ENCODE measurements at places on chromosomes 4 and X.

GRCh38 chr4:141711211-141711610 lies 74.8 kb downstream of the IL15 start:
- no peak for DNase-seq

DNA sequence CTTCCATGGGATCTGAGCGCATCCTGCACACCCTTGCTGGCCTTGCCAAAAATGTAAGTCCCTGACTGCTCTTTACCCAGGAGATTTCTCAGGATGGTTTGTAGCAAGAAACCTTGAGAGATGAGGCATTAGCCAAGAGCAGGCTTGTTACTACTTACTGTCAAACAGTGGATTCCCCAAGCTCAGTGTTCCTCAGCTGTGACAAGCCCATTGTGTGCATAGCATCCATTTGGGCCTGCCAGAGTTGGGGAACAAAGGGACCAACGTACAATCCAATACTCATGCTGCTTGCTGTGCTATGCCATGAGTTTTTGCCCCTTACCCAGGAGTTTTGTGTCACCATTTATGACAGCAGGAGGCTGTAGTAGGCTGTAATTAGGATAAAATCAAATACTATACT lies 267.6 kb downstream of the TENM3 start:
- DNase-seq: no peak

DNA sequence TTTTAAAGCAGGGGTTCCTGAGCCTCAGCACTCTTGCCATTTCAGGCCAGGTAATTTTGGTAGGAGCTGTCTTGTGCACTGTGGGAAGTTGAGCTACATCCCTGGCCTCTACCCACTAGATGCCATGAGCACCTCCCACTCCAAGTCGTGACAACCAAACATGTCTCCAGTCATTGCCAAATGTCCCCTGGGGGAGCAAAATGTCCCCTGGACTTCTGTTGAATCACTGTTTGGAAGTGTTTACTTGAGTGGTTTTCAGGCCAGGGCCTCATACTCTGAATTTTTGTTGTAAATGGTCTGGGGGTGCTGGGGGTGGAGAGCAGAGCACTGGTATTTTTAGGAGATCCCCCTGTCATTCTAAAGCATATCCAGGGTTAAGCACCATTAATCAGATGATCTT lies 3.2 kb downstream of the PDK3 start:
- DNase-seq: peak; percentile 82

GRCh38 chr4:13917015-13917414 lies 289.5 kb upstream of the BOD1L1 start:
- no peak for DNase-seq

- no peak for DNase-seq
These were observed 1972.6 kb downstream of the ARAP2 start for GRCh38 chr4:34271479-34272355.

- DNase-seq: no peak
These were observed 61.7 kb upstream of the PLS3 start for GRCh38 chrX:115499112-115499805.

DNA sequence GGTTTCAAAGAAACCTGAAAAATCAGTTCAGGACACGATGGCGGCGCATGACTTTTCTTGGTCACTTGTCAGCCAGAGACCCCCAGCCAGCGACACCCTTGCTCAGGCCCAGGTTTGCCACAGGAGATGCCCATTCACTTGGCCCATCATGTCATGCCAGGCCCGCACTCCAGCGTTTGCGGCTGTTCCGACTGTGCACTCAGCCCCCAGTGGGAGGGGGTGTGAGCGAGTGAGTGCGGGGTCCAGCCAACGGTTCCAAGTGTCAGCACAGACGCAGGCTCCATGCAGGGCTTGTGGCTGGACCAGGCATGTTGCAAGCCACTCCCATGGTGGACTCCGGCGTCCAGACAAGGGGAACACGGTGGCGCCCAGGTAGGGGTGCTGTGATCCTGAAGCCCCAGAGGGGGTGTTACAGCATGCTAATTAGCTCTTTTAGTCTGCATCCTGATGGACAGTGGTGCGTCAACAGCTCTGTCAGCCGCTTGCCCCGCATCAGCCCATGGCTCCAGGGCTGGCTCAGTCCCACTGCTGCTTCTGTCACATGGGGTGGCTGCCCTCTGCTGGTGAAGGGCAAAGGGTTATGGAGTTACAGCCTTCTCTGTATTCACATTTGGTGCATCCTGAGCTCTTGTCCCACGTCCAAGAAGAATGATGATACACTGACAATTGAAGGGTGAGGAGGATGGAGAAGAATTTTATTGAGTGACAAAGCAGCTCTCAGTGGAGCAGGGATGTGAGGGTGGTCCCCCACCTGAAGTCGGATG lies 3.7 kb upstream of the MAEA start:
- no peak for DNase-seq

GRCh38 chr4:7180938-7181337 lies 11.4 kb upstream of the SORCS2 start:
- DNase-seq: peak; percentile 49

GRCh38 chr4:17718471-17718870 lies 63.0 kb downstream of the FAM184B start:
- no peak for DNase-seq

DNA sequence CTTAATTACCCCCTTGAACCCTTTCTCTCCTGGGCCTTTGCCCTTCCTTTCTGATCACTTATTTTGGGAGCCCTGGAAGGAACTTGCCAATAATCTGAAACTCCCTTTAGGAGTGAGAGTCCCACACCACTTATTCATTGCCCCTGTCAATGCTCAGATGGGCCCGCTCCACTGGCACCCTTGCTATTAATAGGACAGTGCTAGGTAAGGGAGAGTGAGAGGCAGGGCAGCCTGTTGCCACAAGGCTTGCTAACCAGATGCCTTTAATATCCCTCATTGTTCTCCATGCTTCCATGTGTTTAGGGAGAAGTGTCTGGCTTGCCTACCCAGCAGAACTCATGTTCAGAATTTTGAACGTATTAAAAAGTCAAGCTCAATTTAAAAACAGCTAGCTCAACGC lies 1.7 kb upstream of the NHS start:
- no peak for DNase-seq

- DNase-seq: no peak
These were observed 527.3 kb downstream of the TLL1 start for GRCh38 chr4:166400270-166400894.

DNA sequence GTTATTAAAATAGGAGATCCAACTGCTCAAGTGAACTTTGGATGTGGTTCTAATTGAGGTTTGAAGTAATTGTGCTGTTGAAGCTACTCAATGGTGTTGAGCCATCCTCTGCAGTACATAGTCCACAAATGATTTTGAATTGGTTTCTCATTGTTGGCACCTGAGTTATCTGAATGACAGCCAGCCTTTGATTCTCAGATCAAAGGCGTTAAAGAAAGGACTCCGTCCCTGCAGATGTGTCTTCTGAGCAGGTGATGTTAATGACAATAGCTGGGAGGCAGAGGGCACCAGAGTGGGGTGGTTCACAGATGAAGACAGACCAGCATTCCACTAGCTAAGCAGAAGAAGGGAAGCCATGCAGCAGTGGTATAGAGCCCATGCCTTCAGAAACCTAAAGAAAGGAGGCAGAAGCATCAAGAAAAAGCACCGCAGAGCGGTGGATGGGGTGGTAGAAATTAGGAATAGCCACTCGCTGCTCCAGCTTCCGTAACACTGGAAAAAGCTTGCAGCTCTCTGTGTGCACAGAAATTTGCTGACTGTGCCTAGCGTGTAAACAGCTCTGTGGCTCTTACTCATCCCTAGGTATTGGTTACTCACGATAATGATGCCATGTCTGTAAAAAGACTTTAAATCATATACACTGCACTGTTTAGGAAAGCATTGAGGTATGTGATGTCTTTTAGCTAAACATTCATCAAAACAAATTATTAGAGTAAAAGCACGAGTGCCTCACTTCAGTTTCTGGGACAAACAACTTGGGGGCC lies 79.2 kb upstream of the CLCN4 start:
- DNase-seq: no peak

- DNase-seq: no peak
These were observed 12.3 kb downstream of the FHL1 start for GRCh38 chrX:136159611-136160025.

GRCh38 chr4:44147571-44148075 lies 301.0 kb downstream of the KCTD8 start:
- no peak for DNase-seq

GRCh38 chrX:129737916-129738315 lies 863 bp upstream of the XPNPEP2 start:
- DNase-seq: no peak

GRCh38 chr4:151409470-151410313 lies 716 bp downstream of the FHIP1A start:
- no peak for DNase-seq

DNA sequence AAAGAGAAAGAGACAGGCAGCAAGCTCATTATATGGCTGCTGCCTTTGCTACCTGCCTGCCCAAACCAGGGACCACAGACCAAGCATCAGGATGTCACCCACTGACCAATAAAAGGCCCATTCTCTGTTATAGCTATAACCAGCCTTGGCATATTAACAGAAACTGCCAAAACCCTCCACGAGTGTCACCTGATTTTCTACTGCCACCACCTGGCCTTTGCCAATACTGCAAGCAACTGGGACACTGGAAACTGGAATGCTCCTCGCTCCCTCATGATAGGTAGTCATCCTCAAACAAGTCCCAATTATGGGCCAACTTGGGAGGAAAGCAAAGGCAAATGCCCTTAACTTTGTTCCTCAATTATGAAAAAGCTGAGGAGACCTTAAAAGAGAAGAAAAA lies 76.0 kb downstream of the SPIN4 start:
- DNase-seq: no peak

DNA sequence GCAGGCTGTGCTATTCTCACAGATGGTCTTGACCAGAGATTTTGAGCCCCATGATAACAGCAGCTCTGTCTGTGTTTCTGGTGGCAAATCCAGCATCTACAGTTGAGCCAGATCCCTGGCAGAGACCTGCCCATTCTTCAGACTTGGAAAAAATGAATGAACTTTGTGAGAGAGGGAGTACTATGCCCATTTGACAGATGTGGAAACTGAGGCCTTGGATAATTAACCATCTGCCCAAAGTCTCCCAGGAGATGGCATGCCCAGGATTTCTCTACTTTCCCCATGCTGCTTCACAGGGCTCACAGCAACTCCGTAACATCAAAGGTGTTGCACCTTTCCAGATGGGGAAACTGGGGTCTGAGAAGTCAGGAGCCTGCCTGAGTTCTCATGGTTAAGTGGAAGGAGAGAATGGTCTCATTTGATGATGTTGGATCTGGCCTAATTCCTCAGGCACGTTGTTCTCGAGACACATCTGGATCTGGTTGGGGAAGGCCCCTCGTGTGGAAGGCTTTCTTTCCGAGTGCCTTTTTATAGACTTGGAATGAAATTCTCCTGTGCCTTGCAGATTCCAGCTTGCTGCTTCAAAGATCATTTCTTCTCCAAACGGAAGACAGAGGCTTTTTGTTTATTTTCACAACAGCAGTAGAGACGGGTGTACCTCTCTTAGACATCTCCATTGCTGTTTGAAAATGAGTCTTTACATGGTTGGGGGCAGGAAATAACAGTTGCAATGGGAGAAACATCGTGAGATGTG lies 73.3 kb upstream of the STX18 start:
- peak; percentile 36 for DNase-seq

DNA sequence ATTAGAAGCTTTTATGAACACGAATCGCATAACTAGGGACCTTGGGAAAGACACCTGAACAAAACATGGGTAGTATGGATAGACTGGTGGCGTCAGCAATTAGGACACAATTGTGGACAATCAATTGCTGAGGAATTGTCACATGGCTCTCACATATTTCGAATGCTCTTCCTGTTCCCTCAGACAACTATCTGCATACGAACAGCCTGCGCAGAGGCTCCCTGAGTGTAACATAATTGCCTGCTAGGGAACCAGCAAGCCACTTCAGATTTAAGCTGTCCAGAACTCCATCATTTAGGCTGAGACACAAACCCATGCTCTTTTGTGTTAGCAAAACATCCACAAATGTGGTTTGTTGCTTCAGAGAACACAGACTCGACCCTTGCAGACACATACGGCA lies 160.8 kb downstream of the MGST2 start:
- no peak for DNase-seq

GRCh38 chrX:129690435-129690834 lies 35.7 kb upstream of the APLN start:
- DNase-seq: peak; percentile 55

- no peak for DNase-seq
These were observed 816.0 kb upstream of the PCDH10 start for GRCh38 chr4:132332932-132333723.

DNA sequence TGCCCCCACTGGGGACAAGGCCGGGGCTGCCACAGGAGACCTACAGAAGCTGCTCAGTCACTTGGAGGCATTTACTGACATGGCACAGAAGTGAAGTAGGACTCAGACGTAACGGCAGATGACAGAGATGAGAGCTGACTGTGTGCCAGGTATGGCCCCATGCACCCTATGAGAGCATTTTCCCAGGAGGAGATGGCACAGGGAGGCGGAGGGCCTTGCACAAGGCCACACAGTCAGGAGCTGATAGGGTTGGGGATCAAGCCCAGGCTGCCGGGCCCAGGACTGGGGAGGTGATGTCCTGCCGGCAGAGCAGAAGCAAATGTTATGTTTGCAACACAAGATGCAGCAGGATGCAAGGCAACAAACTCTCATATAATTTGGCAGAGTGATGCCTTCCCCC lies 34.1 kb downstream of the NAT8L start:
- DNase-seq: no peak

- DNase-seq: no peak
These were observed 170.0 kb downstream of the ARHGAP10 start for GRCh38 chr4:147901916-147902315.

- DNase-seq: peak; percentile 68
These were observed 6.3 kb upstream of the SORCS2 start for GRCh38 chr4:7186031-7186430.

- no peak for DNase-seq
These were observed 187.3 kb upstream of the LEF1 start for GRCh38 chr4:108355902-108356535.

- DNase-seq: no peak
These were observed 194.0 kb upstream of the HHIP start for GRCh38 chr4:144451766-144452450.

- no peak for DNase-seq
These were observed 181.9 kb downstream of the CEP135 start for GRCh38 chr4:56130606-56131155.

DNA sequence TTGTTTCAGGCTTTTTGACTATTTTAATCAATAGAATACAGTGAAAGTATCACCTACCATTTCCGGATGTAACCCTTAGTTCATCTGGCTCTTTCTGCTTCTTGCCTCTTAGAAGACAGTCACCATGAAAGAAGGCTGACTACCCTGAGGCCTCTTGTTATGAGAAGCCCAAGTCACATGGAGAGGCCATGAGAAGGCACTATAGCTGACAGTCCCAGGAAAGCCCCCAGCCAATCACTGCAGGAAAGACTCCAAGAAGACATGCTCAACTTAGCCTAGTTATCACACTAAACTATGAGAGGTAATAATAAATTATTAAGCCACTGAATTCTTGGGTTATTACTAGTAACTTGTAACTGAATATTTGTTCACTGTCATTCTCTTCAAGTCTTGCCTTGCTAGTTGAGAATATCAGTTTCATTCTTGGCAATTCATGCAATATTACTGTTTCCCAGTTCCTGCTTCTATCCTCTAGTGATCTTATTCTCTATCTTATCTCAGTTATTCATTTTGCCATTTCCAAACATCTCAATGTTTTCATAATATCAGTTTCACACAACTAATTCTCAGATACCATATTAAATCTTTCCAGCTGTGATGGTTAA lies 57.1 kb upstream of the GUCY1A1 start:
- no peak for DNase-seq

GRCh38 chrX:53093177-53093655 lies 726 bp upstream of the KANTR start:
- DNase-seq: peak; percentile 88

GRCh38 chr4:25908491-25908901 lies 5.5 kb upstream of the SMIM20 start:
- DNase-seq: no peak

GRCh38 chr4:3656416-3657356 lies 109.5 kb upstream of the ADRA2C start:
- DNase-seq: no peak

Measured in coronary artery (tissue), 2 donors.